ENCODE measurements at places on chromosomes 2 and 18.

GRCh38 chr2:15964936-15965563 is 24.7 kb downstream of the MYCN start:
- no peak for DNase-seq

- no peak for DNase-seq
Measured at GRCh38 chr18:8844721-8845148, 139.4 kb downstream of the MTCL1 start.

GRCh38 chr2:226118471-226119429 is 680.9 kb downstream of the IRS1 start:
- no peak for DNase-seq

DNA sequence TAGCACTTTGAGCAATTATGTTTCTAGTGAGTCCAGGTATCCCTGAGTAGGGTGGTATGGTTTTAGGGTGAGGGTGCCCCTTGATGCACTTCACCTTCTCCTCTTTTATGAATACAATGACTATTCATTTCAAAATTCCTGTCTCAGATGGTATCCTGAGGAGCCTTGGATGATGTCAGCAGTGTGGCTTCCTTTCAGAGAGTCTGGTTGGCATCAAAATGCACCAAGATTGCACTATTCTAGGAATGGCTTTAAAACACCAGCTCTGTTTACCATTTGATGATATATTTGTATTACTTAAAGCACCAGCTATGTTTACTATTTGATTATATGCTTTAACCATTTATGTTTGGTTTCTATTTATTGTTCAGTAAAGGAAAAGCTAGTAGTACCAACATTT is 141.0 kb downstream of the FMNL2 start:
- DNase-seq, result no peak

GRCh38 chr2:118168615-118169014 is 80.3 kb downstream of the INSIG2 start:
- DNase-seq, result no peak

- DNase-seq, result no peak
Measured at GRCh38 chr2:6545336-6545735, 320.4 kb downstream of the CMPK2 start.

GRCh38 chr2:5539282-5540165 is 152.7 kb upstream of the SOX11 start:
- DNase-seq, result no peak

DNA sequence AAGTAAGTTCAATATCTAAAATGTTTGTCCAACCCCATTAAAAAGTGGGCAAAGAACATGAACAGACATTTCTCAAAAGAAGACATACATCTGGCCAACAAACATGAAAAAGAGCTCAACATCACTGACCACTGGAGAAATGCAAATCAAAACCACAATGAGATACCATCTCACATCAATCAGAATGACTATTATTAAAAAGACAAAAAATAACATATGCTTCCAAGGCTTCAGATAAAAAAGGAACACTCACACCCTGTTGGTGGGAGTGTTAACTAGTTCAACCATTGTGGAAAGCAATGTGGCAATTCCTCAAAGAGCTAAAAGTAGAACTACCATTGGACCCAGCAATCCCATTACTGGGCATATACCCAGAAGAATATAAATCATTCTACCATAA is 931.1 kb downstream of the LRP1B start:
- DNase-seq, result no peak

DNA sequence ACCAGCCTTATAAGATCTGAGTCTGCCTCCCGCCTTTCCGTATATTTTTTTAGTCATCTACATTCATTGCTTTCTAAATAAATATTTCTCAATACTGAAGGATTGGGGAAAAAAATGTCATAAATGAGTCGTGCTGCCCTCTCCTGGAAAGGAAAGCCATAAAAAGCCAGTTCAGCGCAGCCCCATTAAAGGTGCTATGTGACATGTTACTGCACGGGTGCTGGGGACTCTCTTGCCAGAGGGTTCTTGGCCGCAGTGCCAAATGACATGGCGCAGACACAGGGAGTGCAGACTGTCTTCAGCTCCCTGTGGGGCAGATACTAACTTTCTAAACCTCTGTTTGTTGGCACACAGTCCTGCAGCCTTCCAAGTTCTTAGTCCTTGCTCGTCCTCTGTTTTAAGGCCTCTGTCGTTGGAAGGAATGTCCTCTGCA is 53.7 kb upstream of the MAP3K20 start:
- no peak for DNase-seq

Measured in activated T-helper 9 cell treated with anti-CD3 and anti-CD28 coated beads, Interleukin-2, amount 50 U/mL, for 16 hours (primary cell).